ENCODE measurements at places on chromosomes 13 and 19. TPM values are rescaled to one million over a fixed set of nuclear protein-coding genes. Genes with fewer than 3 reads are reported as not detected.
A peak's percentile ranks its signal among the peaks of the same experiment; 100 is the strongest.

Gene ATP8B3
- total RNA-seq: 1.4 TPM

Gene SLC5A5
- total RNA-seq: not detected

Gene POGLUT2
- 4.5 TPM for total RNA-seq

Gene FCAR
- total RNA-seq: 0.55 TPM

Gene SLC35E1
- total RNA-seq: 22.9 TPM

Gene FAM216B
- not detected for total RNA-seq

Gene PCID2
- total RNA-seq: 14.9 TPM

Gene TGFBR3L
- total RNA-seq: 3.4 TPM

Gene RNF113B
- not detected for total RNA-seq

DNA sequence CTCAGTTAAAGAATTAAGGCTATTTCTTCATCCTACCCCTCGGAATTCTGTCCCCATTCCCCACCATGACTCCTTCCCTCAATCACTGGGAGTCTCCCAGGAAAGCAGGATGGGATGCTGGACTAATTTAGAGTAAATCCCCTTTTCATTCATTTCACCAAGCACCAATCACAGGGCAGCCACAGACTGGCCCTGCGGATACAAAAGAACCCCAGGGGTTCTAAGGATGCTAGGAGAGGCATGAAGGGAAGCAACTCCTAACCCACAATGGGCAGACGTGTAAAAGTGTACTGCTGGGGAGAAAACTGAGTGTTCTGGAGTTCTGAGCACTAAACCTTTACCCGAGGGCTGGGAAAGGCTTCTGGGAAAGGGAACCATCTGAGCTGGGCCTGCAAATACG, 3.0 kb downstream of the PEPD start:
- DNase-seq: no peak

DNA sequence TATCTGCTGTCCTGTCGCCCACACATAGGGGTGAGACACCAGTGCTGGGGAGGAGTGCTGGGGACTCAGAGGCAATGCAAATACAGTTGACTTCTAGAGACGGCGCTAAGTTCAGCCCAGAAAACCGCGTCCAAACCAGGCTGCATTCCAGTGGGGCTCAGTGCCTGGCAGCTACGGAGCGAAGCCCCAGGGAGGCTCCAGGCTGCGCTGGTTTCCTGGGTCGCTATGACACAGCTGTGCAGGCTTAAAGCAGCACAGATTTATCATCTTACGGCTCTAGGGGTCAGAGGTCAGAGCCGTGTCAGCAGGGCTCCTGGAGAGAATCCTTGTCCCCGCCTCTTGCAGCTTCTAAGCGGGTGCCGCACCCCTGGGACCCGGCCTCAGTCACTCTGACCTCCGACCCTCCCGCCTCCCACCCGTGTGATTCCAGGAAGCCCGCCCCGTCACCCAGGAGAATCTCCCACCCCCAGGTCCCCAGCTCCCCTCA, 61.6 kb downstream of the ANKRD10 start:
- no peak for DNase-seq

GRCh38 chr13:106110241-106110855, 425.1 kb downstream of the EFNB2 start:
- DNase-seq: no peak

GRCh38 chr13:34767778-34768177, 174.3 kb upstream of the NBEA start:
- no peak for DNase-seq

DNA sequence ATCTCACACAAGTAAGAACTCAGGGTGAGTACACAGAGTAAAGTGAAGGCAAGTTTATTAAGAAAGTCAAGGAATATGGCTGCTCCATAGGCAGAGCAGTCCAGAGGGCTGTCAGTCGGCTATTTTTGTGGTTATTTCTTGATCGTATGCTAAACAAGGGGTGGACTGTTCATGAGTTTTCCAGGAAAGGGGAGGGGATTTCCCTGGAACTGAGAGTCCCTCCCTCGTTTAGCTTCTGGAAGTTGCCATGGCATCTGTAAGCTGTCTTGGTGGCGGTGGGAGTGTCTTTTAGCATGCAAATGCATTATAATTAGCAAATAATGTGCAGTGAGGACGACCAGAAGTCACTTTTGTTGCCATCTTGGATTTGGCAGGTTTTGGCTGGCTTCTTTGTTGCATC, 5.8 kb upstream of the VSTM1 start:
- no peak for DNase-seq

- DNase-seq: no peak
Observed at GRCh38 chr19:35725216-35725861, 7.5 kb downstream of the KMT2B start.

GRCh38 chr19:8305798-8306197, 2.4 kb downstream of the CD320 start:
- peak; percentile 35 for DNase-seq

DNA sequence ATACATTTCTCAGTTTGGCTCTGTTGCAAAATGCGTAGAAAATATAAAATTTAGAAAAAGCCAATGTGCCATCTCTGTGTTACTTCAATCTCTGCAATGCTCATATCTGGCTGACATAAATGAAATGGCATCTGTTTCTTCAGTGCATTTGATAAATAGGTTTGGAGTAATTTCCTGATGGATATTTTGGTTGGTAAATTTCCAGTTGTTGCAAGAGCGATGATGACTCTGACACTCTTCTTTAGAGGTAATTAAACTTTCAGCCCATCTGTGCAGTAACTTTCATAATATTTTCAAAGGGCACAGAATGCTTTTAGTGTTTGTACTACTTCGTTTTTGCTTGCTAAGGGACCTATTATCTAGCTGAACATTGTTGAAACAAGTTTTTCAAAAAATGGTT, 1286.4 kb downstream of the PCDH9 start:
- no peak for DNase-seq

DNA sequence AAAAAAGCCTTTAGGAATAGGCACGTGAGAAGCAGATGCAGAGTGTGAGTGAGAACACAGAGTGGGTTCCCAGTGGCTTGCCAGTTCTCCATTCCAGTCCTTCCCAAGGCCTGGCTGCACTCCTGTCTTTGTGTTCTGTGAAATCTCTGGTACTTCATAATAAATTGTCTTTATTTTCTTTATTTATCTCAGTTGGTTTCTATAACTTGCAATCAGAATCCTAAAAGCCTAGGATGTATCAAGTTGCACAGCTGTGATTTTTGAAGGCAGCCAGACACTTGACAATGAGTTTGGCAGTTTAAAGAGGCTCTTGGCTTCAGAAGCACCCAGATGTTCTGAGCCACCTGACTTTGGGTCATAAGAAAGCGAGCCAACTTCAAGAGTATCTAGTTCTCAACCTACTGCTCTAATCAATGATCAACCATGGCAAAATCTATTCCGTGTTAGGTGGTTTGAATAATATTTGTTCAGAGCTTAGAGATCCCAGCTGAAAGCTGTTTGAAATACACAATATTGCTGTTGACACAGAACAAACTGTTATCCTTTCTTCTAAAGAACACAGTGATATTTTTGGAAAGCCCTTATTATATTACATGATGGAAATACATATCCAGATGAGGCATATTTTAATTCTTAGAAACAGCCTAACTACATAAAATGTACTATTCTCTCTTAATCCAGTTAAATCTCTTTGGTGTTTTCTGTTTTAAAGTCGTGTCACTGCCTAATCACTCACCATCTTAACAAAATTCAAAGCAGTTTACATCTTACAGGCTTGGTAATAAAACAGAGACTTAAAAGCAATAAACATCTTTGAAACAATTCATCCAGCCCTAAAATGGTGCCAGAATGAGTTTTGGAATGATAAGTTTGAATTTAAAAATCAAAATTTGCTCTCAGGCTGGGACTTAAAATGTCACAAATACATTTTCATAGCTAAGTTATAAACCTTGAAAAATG, 483.0 kb upstream of the NBEA start:
- DNase-seq: no peak

DNA sequence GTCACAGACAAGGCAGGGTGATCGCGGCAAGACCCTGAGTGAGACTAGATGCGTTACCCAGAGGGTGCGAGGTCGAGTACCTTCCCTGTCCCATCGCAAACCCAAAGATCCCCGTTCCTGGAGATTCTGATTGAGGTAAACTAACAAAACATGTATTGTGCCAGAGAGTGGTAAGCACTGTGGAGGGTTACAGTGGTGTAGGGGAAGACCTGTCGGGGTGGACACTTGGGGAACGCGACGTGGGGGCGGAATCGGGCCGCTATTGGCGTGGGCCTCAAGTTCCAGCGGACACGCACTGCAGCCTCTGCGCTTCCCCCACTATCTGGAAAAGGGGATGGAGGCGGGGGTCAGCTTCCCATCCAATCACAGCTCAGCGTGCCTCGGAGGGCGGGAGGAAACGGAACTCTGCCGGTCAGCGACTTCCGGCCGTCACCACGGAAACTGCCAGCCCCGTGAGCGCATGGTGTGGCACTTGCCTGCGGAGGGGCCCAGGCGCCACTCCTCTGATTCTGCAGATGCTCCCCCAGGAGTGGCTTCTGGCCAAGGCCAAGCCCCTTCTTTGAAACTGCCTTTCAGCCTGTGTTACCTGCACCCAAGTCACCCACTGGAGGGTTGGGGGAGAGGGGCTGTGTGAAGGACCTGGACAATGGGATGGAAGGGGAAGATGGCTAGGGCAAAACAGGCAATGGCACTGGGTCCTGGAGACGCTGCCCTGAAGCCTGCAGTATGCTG, 1.0 kb upstream of the UBE2M start:
- DNase-seq: peak; percentile 92

- no peak for DNase-seq
Observed at GRCh38 chr13:22253107-22253506, 582.2 kb downstream of the FGF9 start.

DNA sequence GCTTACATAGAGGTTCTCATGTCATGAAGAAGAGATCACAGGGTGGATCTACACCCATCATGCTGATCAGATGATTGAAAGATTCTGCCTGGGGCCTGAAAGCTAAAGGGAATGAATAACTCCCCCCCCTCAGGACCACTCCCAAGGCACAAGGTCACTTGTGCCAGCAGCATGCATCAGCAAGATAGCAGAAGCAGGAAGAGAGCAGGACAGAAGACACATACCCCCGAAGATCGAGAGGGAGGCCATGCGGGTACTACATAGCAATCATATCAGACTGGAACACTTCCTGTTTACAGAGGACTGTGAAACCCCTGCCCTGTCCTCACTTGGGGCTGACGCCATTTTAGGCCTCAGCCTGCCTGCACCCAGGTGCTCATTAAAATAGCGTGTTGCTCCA, 143.2 kb upstream of the EDNRB start:
- no peak for DNase-seq
